ENCODE measurements at places on chromosomes 12 and 14. TPM values are rescaled to one million over a fixed set of nuclear protein-coding genes. Genes with fewer than 3 reads are reported as not detected.

KLRF1 gene
- not detected for total RNA-seq

LTB4R gene
- 0.98 TPM for total RNA-seq

- DNase-seq = no peak
Observed at GRCh38 chr14:101125719-101126651, 222.5 kb upstream of the RTL1 start.

GRCh38 chr12:92079054-92079385 lies 66.6 kb downstream of the BTG1 start:
- DNase-seq = no peak

DNA sequence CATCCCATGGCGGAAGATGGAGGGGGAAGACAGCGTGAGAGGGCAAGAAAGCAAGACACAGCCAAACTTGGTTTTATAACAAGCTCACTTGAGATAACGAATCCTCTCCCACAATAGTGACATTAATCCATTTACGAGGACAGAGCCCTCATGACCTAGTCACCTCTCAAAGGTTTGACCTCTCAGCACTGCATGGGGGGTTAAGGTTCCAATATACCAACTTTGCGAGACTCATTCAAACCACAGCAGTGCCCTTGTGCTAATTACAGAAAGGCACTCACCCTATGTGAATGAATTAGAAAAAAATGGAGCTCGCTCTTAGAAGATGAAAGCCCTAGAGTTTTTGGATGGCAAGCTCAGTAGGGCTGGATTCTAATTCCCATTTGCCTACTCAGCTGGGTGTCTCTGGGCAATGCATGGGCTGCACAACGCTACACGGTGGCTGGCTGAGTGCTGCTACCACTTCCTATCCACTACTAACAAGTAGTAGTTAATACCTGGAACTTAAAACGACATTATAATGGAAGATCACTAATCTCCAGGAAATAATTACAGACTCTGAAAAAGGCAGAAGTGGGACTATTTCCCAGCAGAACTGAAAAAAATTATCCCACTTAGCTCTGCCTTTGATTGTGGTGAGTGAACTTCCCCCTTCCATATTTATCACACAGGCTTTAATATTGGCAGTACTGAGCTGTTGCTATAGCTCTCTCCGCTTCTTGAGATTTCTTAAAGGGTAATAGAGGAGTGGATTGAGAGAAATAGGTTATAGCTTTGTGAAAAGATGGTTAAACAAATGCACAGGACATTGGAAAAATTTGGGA lies 27.5 kb downstream of the TESPA1 start:
- no peak for DNase-seq

DNA sequence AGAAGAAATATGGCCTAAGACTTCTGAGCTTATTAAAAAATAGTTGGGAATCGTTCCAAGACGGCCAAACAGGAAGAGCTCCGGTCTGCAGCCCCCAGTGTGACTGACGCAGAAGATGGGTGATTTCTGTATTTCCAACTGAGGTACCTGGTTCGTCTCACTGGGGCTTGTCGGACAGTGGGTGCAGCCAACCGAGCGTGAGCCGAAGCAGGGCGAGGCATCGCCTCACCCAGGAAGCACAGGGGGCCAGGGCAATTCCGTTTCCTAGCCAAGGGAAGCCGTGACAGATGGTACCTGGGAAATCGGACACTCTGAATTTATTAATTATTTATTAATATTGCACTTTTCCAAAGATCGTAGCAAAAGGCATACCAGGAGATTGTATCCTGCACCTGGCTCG lies 857.8 kb downstream of the C12orf50 start:
- DNase-seq = no peak

Data from SK-MEL-5 (cell line).